ENCODE measurements at places on chromosomes 2 and 18.

- no peak for DNase-seq
Measured at GRCh38 chr18:32275221-32275620, 85.4 kb downstream of the MEP1B start.

DNA sequence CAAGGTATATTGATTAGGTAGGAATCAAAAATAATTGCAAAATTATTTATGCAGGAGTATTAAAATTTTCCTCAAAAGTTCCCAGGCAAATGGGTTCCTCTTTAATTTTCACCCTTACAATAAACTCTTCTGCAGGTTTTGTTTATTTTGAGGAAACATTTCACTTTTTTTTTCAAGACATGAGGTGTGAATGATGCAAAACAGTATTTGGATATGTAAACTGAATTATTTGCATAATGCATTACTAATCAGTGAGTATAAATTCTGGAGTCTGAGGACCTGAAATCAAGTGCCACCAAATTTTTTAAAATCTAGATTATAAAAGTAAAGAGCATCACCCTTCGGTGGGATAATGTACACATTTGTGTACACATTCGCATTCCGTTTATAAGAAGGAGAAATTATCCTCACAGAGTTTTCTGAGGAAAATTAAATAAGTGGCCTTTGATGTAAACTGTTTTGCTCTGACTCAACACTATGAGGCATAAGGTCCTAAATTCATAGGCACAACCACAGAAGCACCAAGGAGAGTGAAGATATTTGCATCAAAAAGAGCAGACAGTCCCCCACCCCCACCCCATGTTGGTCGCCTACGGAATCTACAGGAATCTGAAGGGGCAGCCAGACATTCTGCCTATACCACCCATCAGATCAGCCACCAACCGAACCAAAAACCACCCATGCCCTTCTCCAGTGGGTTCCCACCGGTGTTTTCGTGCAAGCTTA lies 33.1 kb downstream of the BCL11A start:
- no peak for DNase-seq

GRCh38 chr2:114274957-114275356 lies 167.5 kb upstream of the DPP10 start:
- DNase-seq = no peak

- DNase-seq = no peak
Measured at GRCh38 chr2:109475531-109476210, 138.1 kb downstream of the SEPTIN10 start.

DNA sequence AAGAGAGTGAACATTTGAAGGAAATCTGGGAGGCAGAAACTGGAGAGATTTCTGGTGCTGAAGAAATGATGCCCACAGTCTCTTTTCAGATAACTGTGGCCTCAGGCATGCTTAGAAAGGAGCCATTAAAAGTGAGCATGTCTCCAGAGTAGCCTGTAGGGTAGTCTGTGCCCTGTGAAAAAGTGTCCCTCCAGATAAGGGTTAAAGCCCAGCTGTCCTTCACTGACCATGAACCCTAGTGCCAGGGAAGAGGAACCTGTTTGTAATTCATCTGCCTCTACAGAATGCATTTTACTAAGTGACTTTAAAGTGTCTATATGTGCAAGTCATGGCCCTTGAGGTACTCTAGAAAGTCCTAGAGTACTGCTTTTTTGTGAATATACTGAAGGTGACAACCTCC lies 30.5 kb upstream of the EHBP1 start:
- no peak for DNase-seq

- peak; percentile 39 for DNase-seq
Measured at GRCh38 chr18:75204732-75205513, 4.0 kb downstream of the PTGR3 start.

DNA sequence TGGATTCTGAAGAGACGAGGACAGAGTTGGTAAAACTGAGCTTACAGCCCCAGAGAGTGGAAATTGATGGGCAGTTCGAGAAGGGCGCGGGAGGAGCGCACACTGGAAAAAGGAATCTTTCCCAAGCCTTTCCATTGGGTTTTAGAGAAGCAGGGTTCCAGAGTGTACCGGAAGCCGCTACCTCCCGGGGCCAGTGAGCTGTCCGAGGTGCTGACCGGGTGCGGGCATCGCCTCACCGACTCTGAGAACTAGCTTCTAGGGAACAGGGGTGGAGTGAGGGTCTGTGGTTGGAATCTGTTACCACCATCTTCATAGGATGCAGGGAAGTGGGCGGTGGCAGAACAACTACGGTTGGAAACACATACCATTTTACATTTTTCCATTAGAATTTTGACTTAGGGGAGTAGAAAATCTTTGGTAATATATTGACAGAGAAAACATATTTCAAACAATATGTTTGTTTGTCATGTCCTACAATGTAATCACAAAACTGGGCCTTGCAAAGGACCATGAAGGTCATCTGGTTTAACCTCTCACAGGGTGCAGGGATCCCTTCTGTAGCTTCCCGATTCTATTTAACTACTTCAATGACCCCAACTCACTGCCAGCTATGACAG lies 724 bp downstream of the NMS start:
- peak; percentile 78 for DNase-seq

DNA sequence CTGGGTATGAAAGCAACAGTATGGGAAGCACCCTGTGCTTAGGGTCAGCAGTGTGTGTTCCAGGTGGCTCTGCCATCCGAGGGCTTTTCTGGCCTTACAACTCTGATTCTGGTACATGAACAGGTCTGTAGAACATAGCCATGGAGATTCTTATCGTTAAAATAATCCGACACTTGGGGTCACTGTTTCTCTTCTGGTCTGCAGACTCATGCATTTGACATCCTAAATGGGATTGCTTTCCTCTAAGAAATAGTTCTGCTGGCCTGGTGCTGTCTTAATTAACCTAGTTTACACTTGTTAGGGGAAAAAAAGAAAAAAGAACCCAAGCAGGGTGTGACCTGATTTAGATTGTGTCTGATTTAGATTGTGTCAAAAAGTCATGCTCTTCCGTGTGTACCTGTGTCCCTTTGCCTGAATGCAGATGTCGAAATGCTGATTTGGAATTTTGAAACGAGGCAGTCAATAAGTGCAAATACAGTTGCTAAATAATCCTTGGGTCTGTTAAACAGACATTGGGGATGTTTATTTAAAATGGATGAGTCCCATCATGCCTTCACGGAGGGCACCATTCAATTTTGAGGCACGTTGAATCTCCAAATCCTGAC lies 59.6 kb downstream of the TRPM8 start:
- peak; percentile 44 for DNase-seq

- DNase-seq = no peak
Measured at GRCh38 chr2:202589582-202589949, 45.2 kb upstream of the FAM117B start.

DNA sequence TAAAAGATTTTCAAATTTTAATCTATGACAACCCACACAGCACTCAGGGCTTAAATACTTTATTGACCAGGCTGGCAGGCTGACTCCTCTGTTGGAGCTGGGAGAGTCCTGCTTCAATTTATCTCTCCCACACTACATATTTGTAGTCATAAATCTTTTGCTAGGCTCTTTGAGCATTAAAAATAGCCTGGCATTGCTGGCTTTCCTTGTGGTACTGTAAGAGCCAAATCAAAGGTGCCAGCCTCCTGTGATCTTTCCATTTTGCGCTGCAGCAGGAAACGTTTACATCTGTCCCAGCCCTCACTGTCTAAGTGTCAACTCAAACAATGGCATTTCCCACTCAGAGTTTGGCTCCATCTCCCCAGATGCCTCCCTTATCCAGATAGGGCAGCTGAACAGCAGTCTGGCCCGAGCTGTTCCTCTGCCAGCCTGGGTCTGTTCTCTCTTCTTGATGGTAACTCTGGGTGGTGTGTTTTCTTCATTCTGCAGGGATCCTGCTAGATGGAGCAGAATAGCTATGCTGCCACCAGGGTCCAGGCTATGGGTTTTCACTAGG lies 62.1 kb downstream of the LRRTM1 start:
- DNase-seq = peak; percentile 18

DNA sequence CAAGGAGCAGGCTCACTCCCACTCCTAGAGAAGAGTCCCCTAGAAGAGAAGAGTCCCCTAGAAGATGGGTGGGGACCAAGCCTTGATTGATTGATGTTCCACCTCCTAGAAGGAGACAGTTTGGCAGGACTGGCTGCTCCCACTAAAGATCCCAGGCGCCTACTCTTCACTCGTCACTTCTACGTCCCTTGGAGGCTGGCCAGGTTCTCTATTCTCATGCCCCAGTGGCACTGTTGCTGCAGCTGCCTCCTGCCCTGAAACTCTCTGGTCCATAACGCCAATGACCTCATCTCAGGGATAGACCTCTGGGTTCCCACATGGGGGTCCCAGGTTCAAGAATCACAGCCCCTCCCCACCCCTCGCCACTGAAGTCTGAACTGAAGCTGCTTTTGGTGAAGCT lies 2.5 kb upstream of the SP140L start:
- DNase-seq = no peak

DNA sequence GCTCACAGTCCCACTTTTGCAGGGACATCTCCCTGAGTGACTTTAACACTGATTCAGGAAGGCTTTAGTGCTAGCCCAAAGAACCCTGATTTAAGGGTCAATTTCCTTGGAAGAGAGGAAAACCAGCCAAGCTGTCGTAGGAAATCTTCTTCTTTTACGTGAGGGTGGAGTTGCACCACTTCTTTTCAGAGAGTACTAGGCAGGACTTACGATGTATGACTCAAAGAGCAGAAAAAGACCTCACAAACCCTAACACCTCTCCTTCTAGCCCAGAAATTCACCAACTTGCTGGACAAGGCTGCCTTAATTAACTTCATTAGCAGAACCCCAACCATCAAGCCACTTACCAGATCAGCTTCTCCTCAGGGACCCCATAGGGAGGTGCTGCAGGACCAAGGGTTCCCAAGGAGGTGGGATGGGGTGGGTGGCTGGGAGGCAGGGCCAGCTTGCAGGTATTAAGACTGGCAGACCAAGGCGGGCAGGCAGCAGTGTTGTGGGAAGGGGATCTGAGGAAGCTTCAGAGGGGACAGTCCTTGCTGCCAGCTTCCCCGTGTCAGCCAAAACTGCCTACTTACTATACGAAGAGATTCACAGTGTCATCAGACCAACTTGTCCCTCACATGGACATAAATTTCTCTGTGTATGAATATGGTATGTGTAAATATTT lies 6.7 kb downstream of the SERPINB2 start:
- DNase-seq = no peak

- no peak for DNase-seq
Measured at GRCh38 chr2:49686897-49687442, 532.7 kb upstream of the FSHR start.

DNA sequence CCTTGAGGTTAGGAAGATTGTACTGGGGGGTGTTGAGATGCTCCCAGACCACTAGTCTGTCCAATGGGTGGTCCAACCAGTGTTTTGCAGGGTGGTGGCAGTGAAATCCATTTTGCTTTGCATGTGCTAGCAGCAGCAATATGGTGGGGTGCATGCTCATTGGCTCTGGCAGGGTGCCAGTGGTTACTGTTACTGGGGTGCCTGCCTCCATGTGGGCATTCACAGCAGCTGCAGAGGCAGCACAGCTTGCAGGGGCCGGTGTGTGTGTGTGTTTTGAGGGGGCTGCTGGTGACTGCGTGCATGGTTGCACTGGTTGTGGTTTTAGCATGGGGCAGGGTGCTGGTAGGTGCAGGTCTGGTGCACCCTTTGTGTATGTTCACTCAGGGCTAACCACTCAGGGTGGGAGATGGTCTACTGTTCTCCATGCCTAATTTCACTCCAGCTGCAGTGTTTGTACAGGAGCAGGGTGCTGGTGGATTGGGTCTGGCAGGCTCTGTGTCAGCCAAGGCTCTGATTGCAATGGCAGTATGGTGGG lies 265.4 kb downstream of the NUP35 start:
- DNase-seq = no peak

- no peak for DNase-seq
Measured at GRCh38 chr2:117856415-117857210, 42.1 kb downstream of the DDX18 start.

- no peak for DNase-seq
Measured at GRCh38 chr2:237039301-237040031, 46.2 kb upstream of the COPS8 start.

- DNase-seq = no peak
Measured at GRCh38 chr18:2839202-2839601, 7.6 kb upstream of the EMILIN2 start.

- DNase-seq = no peak
Measured at GRCh38 chr2:65070856-65071255, 14.6 kb downstream of the CEP68 start.

GRCh38 chr2:71358931-71359671 lies 27.5 kb downstream of the ZNF638 start:
- DNase-seq = peak; percentile 62

DNA sequence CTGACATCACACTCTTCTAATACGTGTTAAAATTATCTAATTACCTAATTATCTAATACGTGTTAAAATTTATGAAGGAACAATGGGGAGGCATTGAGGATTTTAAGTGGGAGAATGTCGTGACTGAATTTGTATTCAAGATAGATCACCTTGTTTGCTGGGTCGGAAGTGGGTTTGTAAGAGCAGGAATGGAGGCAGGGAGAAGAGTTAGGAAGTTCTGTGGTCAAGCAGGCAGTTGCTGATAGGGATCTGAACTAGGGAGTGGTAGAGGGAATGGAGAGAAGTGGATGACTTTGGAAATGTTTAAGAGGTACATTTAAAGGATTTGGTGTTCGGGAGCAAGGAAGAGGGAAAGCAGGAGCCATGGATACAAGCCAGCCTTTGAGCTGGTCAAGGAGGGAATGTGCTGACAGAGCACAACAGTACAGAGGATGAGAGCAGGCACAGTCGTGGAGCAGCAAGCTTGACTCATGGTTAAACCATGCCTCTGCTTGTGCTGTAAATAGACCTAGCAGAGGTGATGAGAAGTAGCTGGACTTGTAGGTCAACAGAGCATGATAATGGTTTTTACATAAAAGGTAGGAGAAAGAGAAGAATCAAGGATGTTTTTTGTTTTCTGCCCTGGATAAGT lies 16.2 kb downstream of the IL18RAP start:
- DNase-seq = peak; percentile 89

DNA sequence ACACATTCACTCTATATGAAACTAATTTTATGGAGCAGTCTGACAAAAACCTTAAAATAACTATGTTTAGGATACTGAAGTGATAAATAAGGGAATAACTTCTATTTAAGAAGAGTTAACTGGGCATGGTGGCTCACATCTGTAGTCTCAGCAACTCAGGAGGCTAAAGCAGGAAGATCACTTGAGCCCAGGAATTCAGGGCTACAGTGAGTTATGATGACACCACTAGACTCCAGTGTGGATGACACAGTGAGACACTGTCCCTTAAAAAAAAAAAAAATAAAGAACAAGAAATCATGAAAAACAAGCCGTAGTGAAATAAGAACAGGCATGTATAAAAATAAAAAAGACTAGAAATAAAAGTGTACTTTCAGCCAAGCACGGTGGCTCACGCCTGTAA lies 82.0 kb downstream of the THADA start:
- no peak for DNase-seq
